Calu3 (cell line): ENCODE measurements at places on chromosomes 7 and 10.
A peak's percentile ranks its signal among the peaks of the same experiment; 100 is the strongest.

DNA sequence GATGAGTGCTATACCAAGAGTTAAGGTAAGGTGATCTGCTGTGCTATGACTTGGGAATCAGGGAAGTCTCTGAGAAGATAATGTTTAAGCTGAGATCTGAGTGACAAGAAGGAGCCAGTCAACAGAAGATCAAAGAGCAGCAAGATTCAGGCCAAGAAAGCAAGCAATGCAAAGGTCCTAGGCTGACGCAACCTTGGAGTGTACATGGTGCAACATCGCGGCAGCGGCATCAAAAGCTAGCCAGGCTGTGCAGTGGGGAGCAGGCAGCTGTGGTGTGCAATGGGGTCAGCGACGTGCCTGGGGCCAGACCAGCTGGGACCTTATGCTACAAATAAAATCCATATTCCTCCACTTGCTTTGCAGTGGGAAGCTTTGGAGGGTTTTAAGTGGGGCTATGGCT, 324.1 kb downstream of the LRMDA start:
- no peak for DNase-seq

GRCh38 chr10:34273340-34273739, 541.8 kb downstream of the PARD3 start:
- DNase-seq = no peak

DNA sequence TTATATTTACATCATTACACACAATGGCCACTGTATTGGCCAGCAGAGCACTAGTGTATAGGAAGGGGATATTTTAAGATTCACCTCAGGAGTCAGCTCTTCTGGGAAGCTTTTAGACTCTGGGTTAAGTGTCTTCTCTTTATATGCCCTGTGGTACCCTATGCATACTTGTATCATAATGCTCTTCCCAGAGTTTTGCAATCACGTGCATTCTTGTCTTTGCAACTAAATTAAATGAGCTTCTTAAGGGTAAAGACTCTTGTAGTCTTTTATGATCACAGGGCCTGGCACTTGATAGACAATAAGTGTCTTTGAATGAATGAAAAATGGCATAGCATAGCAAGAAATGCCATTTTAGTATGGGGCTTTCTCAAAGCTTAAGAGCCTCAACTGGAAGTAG, 35.4 kb upstream of the ARMS2 start:
- no peak for DNase-seq

DNA sequence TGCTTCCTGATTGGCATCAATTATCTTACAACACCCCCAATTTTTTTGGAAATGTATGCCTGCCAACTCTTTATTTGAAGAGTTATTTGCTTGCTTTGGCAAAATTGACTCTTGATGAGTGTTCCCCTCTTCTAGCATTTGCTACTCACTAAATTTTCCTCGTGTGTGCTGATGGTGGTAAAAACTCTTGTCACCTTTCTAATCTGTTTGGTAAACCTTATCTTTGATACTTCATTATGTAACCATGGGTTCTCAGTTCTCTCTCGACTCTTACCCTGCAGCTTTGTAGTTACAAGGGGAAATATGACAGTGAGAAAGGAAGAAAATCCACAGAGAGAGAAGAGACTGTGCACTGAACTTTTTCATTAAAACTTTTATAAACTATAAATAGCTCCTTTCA, 102.5 kb downstream of the CDK14 start:
- DNase-seq = no peak

DNA sequence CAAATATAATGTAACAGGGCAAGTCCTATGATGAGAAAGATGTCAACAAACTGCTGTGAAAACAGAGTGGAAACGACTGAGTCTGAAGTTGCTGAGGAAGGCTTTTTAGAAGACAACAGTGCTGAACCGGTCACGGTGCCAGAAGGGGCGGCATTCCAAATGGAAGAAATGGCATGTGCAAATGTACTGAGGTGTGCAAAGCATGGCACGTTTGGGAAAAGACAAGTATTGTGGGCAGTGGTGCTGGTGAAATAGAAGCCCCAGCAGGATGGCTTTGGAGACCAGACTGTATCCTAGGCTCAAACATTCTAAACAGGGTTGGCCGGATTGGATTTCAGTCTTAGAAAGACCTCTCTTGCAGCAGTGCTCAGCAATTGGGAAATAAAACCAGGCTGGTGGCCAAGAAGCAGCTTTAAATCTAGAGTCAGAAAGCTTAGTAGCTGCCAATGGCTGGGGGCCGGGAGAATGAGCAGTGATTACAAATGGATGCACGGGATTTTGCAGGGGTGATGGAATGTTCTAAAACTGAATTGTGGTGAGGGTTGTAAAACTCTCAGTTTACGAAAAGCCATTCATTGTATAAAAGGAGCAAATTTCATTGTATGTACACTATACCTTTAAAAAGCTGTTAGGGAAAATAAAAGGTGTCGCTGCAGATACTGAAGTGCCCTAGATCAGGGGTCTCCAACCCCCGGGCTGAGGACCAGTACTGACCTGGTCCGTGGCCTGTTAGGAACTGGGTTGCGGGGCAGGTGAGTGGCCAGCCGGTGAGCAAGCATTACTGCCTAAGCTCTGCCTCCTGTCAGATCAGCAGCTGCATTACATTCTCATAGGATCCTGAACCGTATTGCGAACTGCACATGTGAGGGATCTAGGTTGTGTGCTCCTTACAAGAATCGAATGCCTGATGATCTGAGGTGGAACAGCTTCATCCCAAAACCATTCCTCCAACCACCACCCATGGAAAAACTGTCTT, 141.6 kb downstream of the HIBADH start:
- no peak for DNase-seq

DNA sequence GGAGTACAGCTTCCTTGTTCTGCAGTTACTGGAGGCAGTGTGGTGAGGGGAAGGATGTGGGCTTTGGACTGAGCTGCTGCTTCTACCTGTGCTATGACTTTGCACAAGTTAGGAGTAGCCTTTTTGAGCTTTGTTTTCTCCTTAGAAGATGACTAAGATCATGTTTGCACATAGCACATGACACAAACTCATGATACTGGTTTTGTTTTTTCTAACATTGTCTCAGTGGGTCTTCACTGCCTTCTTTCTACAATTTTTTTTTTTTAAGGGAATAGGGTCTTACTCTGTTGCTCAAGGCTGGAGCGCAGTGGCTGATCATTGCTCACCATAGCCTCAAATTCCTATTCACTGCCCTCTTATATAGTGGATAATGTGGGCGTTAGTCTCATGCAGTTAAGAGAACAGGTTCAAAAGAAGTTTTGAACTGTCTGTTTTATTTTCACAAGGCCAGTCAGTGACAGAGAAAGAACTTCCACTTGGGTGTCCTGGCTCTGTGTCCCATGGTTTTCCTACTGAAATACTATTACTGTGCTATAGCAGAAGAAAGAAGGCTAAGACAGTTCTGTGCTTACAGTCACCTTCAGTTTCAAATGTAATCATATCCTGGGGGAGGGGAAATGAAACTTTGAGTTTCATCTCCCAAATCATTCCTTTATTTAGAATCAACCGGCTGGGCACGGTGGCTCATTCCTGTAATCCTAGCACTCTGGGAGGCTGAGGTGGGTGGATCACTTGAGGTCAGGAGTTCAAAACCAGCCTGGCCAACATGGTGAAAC, 72.0 kb downstream of the KAT6B start:
- DNase-seq = no peak

DNA sequence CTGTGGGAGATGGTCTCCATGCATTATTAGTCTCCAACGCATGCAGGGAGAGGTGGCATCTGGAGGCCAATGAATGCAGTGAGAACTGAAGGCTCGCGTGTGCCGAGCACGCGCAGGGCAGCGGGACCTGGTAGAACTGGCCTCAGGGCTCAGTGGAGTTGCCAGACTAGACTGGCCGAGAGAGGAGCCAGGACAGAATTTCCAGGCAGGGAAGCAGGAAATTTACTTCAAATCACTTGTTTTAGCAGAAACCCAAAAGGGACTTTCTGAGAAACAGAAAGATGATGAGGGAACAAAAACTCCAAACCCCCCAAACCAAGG, 311.0 kb upstream of the IMMP2L start:
- DNase-seq = no peak

DNA sequence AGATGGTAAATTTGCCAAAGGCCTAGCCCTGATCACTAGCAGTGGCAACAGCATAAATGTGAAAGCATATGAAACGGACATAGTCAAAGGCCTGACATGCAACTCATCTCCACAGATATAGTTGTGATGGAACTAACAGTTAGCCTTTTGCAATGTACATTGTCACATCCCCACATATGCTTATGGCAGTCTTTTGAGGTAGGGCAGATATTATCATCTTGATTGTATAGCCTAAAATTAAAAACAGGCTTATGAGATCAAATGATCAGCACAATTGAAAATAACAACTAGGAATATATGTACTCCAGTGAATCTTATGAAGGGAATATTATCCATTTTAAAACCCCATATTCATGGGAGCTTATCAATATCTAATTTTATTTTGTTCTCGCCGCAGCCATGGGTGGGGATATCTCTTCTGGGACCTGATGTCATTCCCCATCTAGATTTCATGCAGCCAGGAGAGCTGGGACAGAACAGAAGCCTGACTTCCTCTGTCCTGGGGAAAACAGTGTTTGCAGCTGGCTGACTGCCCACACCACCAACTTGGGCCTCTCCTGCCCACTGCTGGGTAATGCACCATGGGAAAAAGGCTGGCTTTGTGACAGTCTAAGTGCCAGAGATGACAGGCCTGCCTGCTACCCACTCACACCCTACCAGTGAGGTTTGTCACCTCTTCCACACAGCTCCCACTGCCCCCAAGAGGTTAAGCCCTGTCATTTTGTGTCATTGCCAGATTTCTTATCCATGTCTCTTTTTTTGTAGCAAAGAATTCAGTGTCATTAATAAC, 180.2 kb upstream of the FZD1 start:
- no peak for DNase-seq

GRCh38 chr10:60422809-60423208, 33.1 kb upstream of the ANK3 start:
- no peak for DNase-seq

GRCh38 chr10:35770817-35771355, 128.8 kb upstream of the FZD8 start:
- DNase-seq = no peak

- peak; percentile 2 for DNase-seq
Measured at GRCh38 chr10:86314616-86315548, 51.7 kb downstream of the GRID1 start.

DNA sequence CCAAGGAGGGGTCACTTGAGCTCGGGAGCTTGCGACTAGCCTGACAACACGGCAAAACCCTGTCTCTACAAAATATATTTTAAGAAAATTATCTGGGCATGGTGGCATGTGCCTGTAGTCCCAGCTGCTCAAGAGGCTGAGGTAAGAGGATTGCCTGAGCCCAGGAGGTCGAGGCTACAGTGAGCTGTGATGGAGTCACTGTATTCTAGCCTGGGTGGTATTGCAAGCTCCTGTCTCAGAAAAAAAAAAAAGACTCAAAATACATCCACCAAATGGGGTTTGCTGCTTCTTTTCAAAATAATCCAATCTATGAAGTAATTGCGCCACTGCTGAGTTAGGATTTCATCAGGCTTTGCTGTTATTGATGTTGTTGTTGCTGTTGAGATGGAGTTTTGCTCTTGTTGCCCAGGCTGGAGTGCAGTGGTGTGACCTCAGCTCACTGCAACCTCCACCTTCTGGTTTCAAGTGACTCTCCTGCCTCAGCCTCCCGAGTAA, 11.1 kb upstream of the VIM start:
- DNase-seq = no peak

GRCh38 chr7:38229386-38229785, 44.0 kb downstream of the TARP start:
- no peak for DNase-seq

DNA sequence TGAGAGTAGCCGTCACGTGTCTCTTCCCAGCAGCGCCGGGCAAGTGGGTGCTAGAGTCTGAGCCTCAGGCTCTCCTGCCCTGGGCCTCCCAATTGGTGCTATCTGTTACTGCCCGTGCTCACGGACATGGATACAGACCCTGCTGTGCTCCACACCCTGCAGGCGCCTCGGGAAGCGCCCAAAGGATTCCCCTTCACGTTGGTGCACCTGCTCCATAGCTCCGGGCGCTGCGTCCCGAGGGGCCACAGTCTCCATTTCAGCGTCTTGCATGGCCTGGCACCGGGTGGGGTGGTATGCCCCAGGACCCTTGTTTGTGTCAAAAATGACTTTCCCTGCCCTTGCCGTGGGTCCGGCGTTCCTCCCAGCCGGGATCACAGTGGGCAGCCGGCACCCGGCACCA, 13.8 kb upstream of the ZNF212 start:
- no peak for DNase-seq

DNA sequence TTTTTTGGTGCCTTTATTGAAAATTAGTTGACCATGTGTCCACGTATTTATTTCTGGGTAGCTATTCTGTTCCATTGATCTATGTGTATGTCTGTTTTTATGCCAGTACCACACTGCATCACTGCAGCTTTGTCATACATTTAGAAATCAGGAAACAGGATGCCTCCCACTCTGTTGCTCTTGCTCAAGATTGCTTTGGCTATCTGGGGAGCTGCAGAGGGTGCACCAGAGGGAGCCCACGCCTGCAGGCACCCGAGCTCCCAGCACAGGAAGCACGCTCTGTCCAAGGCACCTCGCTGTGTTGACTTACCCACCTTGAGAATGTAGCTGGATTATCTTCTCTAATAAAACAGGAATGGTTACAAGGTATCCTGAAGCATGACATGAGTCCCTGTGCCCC, 301.7 kb downstream of the TCERG1L start:
- no peak for DNase-seq

DNA sequence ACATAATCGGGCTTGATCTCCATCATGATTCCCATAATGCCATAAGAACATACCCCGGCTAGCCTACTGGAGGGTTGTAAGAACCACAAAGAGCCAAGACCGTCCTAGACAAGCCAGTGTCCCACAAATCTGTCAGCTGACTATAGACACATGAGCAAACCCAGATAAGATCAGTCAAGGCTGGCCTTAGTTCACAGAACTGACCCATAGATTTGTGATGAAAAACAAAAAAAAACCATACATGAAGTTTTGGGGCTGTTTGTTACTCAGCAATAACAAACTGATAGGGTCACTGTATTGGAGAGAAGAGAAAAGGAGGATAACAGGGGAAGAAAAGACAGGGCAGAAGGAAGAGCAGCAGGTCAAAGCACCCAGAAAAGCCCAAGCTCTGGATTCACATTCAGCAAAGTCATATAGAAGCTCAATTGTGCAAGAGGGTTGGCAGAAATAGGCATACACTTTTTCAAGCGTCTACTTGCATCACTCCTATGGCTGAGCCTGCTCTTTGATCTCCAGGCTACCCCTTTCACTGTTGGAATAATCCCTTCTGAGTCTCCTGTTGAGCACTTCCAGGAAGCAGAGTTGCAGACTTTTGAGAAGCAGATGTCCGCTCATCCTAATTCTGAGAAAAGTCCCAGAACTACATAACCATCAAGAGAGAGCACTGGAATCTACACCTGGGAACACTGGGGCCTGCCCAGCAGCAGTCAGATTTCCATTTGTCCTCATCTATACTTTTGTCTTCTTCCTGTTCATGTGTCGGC, 122.0 kb upstream of the HABP2 start:
- no peak for DNase-seq

DNA sequence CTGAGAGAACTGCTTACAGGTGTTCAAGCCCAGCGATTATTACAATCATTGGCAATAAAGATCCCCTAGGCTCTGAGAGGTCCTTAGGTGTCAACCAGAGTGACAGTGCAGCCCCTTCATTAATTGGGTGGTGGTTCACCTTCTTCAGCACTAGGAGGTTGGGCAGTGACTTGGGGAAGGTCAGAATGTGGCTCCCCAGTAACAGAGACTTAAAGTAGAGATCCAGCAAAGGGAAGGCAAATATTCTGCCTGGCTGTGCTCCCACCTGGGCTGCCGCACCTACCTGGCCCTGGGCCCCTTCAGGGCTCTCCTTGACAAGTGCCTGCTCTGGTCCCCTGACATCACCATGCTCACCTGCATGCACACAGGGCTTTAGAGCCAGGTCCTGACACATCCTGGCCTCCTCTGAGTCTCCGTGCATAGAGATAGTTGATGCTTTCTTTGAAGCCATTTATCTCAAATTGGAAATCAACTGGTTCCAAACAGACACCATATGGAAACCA, 1.9 kb downstream of the CLRN3 start:
- no peak for DNase-seq
